ENCODE measurements at places on chromosomes 6 and 20.

DNA sequence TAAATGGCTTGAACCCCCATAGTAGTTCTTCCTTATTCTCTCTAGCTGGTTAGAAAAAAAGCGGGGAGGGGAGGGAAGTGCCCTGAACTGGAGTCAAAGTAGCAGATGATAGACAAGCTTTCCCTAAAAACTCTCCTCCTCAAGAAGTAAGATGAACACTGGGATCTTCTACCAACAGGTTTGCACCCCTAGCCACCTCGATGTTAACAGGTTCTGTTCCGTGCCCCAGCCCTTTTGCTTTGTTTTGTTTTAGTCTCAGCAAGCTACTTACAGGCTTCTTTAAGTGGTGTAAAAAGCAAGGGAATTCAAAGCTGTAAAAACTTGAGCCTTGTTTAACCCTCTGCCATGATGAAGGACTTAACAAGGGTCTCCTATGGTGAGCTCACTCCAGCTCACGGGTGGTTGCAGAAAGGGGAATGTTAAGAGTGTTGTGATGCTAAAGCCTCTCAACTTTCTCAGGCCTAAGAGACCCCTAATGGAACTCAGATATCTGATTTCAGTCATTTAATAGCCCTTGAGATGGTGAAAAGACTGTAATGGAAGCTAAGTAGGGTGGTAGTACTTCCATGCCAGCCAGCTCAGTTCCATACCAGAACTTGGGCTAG lies 106.0 kb downstream of the FOXO3 start:
- DNase-seq: no peak

- no peak for DNase-seq
These were observed 12.7 kb upstream of the RBPJL start for GRCh38 chr20:45294003-45294368.

DNA sequence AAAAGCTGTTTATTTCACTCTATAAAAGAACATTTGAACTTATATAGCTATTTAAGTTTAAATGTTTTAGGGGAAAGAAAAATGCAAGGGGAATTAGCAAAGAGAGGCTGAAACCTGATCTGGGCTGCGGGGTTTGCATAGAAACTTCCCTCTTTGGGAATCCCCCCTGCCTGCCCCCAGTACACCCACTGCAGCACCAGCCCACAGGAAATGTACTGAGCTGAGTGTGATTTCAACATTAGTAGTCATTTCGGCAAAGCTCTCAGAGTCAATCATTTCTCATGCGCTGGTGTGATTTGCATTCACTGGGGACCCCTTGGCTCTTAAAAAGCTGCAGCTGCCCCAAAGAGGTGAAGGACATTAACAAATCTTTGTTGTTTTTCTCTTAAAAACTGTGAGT lies 859.4 kb downstream of the MAFB start:
- DNase-seq: no peak

- no peak for DNase-seq
These were observed 298.9 kb upstream of the BMP2 start for GRCh38 chr20:6468423-6469116.

DNA sequence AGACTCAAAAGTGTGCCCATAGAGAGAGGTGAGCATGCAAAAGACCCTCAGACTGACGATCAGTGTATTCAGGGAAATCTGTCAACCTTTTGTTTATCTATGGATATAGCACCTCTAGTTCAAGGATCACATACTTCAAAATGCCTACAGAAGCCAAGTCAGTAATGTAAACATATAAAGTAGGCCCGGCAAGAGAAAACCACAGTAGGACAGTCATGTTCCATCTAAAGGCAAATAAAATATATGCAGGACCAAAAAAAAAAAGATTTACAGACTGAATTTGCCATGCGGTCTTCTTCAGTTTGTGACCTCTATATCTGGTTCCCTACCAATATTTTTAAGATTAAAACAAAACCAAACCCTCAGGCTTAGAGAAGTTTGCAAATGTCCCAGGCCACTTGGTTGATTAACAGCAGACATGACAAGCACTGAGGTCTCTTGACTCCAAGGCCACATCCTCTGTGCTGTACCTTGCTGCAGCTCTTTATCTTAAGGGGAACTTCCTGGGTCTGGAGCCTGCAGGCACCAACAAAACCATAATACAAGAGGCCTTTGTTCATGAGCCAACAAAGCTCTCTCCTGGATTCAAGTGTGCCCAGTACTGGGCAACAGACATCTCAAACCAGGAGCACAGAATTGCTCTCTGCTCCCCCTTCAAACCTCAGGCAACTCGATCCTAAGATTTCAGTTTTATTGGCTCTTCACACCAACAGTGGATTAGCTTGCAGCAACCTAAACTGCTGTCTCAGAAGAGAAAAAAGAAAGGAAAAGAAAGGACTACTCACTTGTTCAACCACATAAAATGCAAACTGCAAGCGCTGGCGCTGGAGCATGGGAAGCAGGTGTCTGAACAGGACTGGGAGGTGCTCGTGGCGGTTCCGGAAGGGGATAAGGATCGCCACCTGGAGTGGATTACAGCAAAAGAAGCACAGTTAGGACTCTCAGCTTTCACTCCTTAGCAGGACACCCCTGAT lies 71.7 kb downstream of the B4GALT5 start:
- no peak for DNase-seq

GRCh38 chr20:13819885-13820645 lies 35.2 kb downstream of the NDUFAF5 start:
- no peak for DNase-seq

GRCh38 chr6:36246506-36247268 lies 23.2 kb upstream of the PNPLA1 start:
- no peak for DNase-seq

GRCh38 chr6:13140980-13141379 lies 187.4 kb downstream of the TBC1D7 start:
- DNase-seq: no peak

DNA sequence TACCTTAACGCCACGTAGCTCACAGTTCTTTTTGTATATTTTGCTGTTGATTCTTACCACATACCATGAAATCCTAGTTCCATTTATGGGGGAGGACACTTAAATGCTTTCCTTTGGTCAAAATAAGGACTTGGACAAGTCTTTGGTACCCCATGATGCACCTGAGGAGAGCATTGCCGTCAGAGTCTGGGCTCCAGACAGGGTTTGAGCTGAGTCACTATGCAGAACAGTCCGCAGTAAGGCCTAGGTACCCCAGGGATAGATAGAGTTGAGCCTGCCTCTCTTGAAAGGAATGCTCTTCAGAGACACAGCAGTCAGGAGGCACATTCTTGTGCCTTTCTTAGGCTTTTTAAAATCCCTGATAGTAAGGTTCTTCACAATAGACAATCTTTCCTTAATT lies 6.0 kb downstream of the PARD6B start:
- DNase-seq: no peak

DNA sequence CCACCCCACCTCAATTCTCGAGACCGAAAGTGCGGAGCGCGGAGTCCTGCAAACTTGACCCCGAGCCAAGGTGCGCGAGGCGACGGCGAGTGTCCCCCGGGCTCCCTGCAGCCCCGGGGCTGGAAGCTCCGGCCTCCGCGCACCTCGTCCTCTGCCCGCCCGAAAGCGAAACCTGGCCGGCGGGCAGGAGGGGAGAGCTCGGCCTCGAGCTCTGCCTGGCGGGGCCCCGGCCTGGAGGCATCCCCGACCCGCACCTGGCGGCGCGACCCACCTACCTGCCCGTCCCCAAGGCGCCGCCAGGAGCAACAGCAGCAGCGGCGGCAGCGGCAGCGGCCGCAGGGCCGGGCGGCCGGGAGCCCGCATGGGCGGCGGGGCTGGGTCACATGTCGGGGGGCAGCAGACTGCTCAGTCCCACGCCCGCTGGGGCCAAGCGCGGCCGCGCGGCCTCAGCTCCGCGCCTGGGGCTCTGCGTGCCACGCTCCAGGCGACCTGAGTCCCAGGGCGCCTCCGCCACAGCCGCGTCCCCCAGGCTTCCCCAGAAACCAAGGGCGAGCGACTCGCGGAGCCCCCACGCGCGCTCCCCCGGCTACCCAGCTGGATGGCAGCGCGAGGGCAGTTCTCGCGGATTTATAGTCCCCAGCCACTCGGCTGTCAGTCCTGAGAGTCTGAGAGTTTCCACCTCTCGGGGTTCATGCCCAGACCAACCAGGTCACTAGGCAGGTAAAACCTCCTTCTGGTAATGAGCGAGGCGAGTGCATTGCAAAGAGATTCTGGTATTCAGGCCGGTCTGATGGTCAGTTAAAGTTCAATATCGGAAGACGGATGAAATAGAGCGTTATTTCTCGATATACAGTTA lies at the start of gene IL20RA:
IL20RA (minus strand) TSS at position 600 of the 856 bp plus-strand sequence; CDS start at position 363, 237 bp downstream.
- DNase-seq: no peak

GRCh38 chr6:31272436-31272835 lies 544 bp upstream of the HLA-C start:
- no peak for DNase-seq

- no peak for DNase-seq
These were observed 83.9 kb downstream of the TULP4 start for GRCh38 chr6:158396136-158396535.

DNA sequence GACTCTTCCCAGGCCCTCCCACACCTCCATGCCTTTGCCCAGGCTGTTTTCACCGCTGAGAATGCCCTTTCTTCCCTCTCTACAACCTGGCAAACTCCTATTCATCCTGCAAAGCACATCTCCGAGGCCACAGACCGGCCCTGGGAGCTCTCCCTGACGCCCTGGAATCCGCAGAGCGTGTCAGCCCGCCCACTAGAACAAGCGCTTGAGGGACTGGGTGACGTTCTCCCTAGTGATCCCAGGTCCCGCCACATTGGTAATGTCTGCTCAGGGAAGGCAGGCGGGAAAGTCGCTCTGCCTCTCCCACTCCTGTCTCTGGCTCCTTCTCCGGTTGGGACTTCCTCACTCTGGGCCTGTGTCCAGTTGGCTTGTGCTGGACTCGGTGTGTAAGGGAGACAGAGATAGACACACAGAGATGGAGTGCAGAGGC lies 61.6 kb downstream of the SRC start:
- peak; percentile 44 for DNase-seq

- DNase-seq: no peak
These were observed 763.9 kb downstream of the HACE1 start for GRCh38 chr6:104095661-104096416.

GRCh38 chr20:41214202-41214601 lies 76.9 kb downstream of the PLCG1 start:
- no peak for DNase-seq

- no peak for DNase-seq
These were observed 71.3 kb upstream of the EYA2 start for GRCh38 chr20:46823271-46823751.

DNA sequence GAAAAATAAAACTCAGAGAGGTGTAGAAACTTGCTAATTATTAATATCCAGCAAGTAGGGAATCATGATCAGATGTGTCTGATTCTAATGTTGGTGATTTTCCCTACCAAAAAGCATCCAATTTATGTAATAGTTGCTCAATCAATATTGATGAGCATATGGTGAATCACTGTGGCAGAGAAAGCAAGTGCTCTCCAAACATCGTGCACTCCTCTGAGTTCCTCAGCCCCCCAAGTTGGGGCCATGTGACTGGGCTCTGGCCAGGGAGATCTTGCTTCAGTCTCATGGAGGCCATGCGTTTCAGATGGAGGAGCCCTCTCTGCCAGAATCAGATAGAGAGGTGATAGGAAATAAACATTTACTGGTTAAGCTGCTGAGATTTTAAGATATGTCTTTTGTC lies 133.2 kb upstream of the LY86 start:
- no peak for DNase-seq

GRCh38 chr20:33947709-33948295 lies 45.9 kb upstream of the RALY start:
- DNase-seq: no peak

DNA sequence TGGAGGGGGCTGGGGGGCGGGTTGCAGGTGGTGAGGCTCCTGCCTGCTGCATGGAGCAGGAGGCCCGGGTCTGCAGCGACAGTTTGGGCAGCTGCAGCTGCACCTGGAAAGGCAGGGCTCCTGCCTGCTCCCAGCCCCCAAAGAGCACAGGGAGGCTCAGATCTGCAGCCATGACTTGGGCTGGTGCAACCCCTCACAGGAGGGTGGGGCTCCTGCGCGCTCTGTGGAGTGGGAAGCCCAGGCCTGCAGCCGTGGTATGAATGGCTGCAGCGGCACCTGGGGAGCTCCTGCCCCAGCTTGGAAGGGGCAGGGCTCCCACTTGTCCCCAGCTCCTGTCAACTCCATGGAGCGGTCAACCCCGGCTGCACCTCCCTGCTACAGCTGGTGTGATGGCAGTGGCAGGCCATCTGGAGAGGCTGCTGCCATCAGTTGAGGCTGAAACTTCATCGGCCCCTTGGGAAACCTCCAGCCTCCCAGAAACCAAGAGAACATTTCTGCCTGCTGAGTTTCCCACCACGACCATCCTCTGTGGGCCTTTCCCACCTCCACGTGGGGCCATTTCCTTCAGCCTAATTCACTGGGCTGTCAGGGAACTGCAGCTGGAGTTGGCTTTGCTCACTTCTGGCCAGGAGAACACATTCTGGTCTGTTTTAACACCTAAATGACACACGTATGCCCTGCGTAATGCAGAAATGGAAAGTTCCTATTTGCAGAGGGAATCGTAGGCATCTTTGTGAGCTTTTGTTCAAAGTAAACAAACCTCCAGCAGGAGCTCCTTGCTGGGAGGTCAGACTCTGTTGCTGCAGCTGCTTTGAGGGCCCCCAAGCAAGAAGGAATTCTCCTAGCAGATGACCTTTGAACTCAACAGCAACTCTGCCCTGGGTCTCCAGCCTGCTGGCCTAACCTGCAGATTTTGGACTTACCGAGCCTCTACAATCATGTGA lies 429.0 kb downstream of the PREX1 start:
- no peak for DNase-seq

- DNase-seq: peak; percentile 74
These were observed 48.9 kb downstream of the CDK5RAP1 start for GRCh38 chr20:33352258-33353012.

DNA sequence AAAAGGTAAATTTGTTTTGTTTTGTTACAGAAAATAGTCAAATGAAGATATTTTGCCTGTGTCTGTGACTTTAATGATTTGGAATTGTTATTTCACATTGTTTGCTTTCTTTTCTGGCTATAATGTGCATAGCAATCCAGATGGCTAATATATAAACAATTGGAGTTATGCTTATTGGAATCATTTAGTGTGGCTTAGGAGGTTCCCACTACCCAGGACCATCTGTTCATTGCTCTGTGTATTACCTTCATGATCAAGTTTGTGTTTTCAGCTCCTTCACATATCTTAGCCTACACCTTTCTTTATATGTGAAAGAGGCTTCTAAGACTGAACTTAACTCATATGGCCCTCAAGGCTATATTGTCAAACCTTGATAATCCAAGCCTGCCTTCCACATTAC lies 232.9 kb downstream of the BCKDHB start:
- DNase-seq: no peak

DNA sequence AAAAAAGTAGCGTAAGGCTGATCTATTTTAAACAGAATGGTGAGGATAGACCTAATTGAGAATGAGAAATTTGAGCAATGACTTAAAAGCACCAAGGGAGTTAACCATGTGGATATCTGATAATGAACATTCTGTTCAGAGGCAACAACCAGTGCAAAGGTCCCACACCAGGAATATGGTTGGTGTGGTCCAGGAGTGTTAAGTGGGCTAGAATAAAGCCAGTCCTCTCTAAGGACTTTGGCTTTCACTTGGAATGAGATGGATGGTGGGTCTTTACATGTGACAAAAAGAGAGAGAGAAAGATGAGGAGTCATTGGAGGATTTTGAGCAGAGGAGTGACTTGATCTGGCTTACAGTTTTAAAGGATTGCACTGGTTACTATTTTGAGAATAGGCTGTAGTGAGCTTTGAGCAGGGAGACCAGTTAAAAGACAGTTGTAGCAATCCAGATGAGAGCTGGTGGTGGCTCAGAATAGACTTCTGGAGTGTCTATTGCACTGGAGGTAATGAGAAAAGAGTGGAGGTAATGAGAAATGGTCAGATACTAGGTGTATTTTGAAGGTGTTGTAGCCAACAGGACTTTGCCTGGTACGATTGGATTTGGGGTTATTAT lies 89.8 kb downstream of the SCAF8 start:
- no peak for DNase-seq
